Germinal center (tissue), 1 donor: ENCODE measurements at places on chromosomes 16 and 17.

DNA sequence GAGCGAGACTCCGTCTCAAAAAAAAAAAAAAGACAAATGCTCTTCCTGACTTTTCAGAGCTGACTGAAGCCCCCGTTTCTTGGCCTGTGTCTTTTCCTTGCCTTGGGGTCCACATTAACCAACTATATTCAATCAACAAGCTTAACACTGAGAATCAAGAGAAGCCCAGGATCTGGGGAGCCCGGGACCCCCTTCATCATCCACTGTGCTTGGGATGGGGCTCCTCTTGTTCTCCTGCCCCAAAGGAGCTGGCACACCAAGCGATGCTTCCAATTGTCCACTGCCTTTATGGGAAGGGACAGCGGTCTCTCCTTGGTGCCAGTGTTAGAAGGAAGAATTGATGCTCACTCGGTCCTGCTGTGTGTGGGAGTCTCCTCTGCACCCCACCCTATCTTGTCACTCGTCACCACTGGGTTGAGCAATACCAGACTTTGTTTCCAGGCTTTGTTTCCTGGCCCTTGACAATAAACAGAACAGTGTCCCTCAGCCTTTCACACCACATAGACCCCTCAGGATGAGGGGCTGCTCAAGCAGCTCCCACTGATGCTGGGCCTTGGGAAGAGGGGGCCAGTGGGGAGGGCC, 146.7 kb downstream of the KCNJ12 start:
- no peak for DNase-seq

- DNase-seq = no peak
These were observed 24.3 kb upstream of the GSG1L start for GRCh38 chr16:28087675-28088300.

GRCh38 chr17:72362376-72363088, 241.7 kb downstream of the SOX9 start:
- DNase-seq = no peak

DNA sequence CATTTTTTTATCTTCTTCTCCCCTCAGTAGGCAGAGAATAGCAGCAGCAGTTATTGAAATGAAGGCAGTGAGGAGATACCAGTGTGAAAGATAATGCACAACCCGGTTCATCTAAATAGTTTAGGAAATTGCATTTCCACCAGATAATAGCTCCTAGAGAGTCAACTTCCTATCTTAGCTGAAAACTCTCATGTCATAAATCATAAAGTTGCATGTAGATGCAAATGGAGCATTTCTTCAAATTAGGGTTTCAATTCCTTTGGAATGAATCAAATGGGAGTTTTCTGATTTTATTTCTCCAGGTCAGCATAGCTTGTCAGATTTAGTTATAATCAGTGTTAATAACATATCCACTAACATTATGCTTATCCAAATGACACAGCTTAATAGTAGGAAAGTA, 335.3 kb downstream of the CNTNAP4 start:
- no peak for DNase-seq

DNA sequence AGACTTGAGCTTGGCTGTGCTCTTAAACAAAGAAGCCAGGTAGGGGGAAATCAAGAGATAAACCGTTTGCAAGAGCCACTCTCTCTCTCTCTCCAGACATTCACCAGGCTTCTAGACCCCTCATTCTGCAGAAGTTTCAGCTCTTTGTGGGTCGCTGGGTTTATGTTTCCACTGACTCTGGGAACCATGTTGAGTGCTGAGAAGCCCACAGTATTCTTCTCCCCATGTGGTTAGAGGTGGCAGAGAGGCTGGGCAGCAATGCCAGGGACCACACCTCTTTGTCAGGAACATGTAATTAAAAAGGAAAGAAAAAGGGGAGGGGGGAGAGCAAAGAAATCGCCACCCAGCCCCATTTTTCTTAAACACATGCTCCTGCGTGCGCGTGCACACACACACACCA, 154.8 kb upstream of the SOX9 start:
- no peak for DNase-seq

DNA sequence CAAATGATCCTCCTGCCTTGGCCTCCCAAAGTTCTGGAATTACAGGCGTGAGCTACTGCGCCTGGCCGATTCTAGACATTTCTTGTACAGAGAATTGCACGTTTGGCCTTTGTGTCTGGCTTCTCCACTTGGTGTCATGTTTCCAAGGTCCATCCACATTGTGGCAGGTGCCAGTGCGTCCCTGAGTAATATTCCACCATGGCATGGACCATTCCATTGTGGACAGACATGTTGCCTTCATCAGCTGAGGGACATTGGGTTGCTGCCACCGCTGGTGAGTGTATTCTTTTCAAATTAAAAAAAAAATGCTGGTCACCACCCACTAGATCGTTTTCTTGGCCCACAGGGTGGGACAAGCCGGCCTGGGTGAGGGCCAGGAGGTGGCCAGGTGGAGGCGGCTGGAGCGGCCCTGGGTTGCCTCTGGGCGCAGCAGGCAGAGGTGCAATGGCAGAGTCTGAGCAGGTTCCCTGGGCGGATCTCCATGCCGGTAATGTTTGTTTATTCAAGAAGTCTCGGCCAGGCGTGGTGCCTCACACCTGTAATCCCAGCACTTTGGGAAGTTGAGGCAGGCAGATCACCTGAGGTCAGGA, 274.1 kb downstream of the SEC14L1 start:
- DNase-seq = no peak

- no peak for DNase-seq
These were observed 2.8 kb upstream of the ABCA8 start for GRCh38 chr17:68957944-68958343.

DNA sequence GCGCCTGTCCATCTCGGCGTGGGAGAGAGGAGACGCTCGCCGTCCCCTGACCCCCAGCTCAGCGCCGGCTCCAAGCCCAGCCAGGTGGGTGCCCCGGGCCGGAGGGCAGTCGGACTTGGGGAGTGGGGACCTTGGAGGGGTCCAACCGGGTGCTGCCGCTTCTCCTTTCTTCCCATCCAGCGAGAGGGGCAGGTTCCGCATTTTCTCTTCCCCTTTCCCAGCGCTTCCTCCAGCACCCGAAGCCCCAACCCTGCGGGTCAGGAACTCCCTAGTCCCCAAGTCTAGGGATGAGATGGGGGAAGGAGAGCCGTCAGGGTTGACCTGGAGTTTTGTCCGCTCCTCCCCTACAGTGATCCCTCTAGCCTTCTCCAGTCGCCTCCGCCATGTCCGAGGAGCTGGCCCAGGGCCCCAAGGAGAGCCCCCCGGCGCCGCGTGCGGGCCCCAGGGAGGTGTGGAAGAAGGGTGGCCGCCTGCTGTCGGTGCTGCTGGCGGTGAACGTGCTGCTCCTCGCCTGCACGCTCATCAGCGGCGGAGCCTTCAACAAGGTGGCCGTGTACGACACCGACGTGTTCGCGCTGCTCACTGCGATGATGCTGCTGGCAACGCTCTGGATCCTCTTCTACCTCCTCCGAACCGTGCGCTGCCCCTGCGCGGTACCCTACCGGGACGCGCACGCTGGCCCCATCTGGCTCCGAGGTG, at the start of gene OTOP2:
Gene OTOP2 (plus strand): TSS at position 24 of the 699 bp plus-strand sequence. CDS start 360 bp downstream, at position 384.
- peak; percentile 33 for DNase-seq

GRCh38 chr17:57140316-57140715, 55.3 kb downstream of the AKAP1 start:
- no peak for DNase-seq

- DNase-seq = peak; percentile 23
These were observed 2.0 kb downstream of the ADAT1 start for GRCh38 chr16:75621170-75621477.

- DNase-seq = no peak
These were observed 38.2 kb upstream of the GSE1 start for GRCh38 chr16:85574672-85575475.

DNA sequence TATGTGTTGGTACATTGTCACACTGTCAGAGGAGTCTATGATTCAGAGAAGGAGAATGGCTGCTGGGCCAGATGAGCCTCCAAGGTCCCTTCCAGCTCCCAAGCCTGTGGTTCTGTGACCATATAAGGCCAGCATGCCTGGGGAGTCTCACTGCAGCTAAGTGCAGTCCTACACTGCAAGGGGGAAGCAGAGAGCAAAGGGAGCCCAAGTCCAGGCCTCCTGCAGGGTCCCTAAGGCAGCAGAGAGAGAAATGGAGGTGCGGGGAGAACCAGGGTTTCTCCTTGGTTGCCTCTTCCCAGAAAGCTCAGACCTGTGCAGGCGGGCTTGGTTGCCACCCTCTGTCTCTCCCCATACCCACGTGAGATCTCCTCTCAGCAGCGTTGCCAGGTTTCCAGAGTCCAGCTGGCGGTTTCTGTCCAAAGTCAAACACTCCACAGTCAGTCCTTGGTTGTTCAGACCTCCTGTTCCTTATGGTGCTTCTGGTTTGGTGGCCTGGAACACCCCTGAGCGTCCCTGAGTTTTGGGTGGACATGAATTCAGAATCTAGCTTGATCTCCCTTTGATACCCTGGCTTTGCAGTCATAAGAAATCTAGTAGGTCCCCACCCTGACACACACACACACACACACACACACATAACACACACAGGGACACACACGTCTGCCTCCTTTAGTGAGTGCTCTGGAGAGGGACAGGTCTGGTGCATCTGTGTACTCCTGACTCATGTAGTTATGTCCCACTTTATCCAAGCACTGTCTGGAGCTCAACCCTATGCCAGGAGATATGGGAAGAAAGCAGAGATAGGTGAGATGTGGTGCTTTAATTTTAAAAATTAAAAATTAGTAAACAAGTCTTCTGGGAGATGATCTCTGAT, 78.8 kb downstream of the GNAO1 start:
- no peak for DNase-seq

DNA sequence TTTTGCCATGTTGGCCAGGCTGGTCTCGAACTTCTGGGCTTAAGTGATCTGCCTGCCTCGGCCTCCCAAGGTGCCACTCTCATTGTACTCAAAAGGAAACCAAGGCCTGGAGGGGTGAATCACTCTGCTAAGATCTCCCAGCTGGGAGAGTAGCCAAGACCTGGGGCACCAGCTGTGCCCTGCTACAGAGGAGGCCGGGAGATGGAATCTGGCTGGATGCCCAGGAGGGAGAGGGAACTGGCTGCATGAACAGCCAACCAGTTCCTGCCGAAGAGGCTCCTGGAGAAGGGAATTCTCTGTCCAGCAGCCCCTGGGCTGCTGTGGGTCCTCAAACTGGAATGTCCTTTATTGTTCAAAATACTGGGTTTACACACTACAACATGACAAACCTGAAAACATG, 238.7 kb upstream of the CIBAR2 start:
- DNase-seq = no peak

GRCh38 chr17:917391-917811, 62.2 kb downstream of the NXN start:
- DNase-seq = no peak

GRCh38 chr17:75864448-75864871, 9.3 kb upstream of the WBP2 start:
- DNase-seq = peak; percentile 51

- no peak for DNase-seq
These were observed 8.2 kb downstream of the VPS4A start for GRCh38 chr16:69319381-69319780.

DNA sequence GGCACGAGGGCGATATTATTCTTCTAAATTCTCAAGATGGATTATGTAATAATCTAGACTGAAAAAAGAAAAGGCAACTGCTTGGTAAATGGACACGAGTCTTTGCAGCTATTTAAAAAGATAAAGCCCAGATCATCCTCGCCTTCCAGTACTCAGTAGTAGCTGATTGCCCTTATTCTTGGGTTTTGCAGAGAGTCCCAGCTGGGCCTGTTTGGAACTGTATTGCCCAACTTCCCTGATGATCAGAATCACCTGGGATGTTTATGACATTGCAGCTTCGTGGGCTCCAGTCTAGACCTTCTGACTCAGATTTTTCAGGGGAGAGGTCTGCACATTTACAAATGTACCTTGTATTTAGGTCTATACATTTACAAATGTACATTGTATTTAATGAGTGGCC, 213.5 kb downstream of the RAB11FIP4 start:
- DNase-seq = no peak

GRCh38 chr16:57407521-57408353, 3.2 kb downstream of the CCL17 start:
- no peak for DNase-seq

- DNase-seq = no peak
These were observed 1.9 kb upstream of the MYL11 start for GRCh38 chr16:30372725-30373124.

GRCh38 chr17:36092230-36092629, 2.3 kb upstream of the CCL3 start:
- DNase-seq = no peak

DNA sequence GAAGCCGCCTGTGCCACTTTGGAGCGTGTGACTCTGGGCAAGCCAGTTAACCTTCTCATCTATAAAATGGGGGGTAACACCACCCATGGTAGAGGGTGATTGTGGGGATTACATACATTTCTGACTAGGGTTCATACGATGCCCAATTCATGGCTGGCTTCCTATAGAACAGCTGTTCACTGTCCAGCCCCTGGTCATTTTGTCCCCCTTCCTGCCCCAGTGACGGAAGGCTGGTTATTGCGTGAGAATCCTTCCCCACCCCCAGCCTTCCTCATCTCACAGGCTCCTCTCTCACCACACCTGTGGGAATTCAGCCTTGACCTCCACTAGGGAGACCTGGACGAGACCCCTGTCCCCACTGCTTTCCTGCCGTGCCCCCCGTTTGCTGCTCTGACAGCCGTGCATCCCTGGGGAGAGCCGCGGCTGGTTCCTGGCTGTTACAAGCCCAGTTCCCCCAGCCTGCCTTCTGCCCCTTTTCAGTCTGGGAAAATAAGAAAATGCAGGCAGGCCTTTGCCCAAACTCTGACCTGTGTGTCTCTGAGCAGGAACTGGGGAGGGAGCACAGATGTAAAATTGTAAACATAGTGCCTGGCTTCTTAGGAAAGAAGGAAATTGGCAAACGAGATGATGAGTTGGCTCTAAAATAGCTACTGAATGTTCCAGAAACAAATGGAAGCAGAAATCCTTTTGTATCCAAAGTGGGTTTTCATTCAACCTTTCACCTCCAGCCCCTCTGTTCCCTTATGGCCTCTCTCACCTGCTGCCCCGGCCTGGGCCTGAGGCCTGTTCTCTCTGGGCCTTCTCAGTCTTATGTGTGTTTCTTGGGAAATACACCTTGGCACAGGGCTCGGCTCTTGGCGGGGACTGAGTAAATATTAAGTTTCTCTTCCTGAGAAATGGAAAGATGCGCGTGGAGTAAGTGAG, 67.3 kb downstream of the OR1D5 start:
- no peak for DNase-seq

- DNase-seq = no peak
These were observed 11.6 kb upstream of the CBFB start for GRCh38 chr16:67017421-67017750.

- DNase-seq = no peak
These were observed 1.8 kb upstream of the ARHGAP23 start for GRCh38 chr17:38426441-38426840.

- no peak for DNase-seq
These were observed 80.0 kb upstream of the NKD1 start for GRCh38 chr16:50467943-50468748.

DNA sequence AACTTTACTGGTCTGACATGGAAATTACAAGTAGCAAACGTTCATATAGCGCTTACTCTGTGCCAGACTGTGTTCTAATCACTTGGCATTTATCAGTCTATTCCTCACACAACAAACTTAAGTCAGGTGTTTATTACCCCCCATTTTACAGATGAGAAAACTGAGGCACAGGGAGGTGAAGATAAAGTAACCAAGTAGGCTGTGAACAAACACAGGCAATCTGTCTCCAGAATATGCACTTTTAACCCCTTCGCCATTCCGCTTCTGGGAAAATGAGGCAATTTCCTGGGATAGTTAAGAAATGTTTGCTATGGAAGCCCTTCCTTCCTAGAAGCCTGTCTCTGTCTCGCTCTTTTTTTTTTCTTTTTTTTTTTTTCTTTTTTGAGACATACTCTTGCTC, 12.2 kb upstream of the CXCL16 start:
- DNase-seq = no peak

GRCh38 chr17:39745335-39746144, 7.8 kb downstream of the GRB7 start:
- no peak for DNase-seq
